AG09319 (cell line): ENCODE measurements at places on chromosomes 3 and 15.
A peak's percentile ranks its signal among the peaks of the same experiment; 100 is the strongest.

DNA sequence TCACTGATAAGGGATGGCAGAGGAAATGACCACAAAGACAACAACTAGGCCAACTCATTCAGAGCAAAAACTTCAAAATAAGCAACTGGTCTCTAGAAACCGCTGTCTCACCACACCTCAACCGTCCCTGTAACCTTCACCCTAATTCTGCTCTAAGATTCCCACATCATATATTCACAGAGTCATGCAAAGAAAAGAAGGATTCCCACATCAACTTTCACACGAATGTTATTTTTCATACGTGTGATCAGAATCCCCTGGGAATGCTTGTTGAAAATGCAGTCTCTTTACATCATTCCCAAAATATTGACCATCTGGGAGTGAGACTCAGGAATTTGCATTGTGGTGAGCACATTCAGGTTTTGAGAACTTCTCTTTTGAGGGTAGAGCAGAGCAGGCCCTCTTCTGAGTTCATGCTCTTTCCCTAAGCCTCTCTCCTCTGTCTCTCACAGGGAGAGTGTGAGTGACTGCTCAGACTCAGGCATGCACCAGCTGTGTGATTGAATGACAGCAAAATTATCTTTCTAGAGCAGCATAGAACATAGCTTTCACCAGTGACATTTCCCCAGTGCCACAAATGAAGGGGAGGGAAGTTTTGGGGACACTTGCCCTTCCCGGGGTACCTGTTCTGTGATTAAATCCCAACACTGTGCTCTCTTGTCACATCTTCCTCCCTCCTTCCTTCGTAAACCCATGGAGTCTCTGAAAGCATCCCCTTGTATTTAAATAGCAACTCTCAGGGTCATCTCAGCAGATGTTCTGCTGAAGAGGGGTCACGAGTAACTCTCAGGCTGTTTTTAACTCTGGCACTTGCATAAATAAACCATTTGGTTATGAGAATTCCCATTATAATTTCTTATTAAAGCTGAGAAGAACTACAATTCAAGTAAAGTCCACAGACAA lies 170.9 kb downstream of the PLCL2 start:
- DNase-seq = peak; percentile 40

DNA sequence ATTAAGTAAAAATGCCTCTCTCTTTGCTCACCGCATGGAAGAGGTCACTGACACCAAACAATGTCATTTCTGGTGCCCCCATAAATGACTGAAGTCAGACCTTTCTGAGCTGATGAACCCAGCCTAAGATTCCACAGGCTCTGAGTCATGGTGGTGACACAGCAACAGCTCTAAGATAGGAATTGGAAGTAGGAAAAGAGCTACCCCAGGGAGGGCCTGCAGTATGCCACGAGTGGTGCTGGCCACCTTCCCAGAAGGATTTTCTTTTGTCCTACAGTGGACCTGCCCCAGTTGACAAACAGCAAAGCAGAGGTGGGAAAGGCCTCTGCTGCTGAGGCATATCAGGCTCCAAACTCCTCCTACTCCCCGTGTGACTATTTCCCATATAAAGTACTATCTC lies 208.1 kb downstream of the MINAR1 start:
- DNase-seq = peak; percentile 18

DNA sequence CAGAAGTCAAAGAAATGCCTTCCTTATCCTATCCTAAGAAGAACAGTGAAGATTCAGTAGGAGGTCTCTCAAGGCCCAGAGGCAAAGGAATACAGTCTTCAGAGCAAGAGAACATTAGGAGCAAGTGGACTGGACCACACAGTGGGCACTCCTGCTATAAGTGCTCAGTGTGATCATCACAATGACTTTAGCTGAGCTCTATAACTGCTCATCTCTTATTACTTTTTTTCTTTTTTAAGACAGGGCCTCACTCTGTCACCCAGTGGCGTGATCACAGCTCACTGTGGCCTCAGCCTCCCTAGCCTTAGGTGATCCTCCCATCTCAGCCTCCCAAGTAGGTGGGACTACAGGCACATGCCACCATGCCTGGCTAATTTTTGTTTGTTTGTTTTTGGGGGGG lies 48.1 kb downstream of the COL8A1 start:
- no peak for DNase-seq

DNA sequence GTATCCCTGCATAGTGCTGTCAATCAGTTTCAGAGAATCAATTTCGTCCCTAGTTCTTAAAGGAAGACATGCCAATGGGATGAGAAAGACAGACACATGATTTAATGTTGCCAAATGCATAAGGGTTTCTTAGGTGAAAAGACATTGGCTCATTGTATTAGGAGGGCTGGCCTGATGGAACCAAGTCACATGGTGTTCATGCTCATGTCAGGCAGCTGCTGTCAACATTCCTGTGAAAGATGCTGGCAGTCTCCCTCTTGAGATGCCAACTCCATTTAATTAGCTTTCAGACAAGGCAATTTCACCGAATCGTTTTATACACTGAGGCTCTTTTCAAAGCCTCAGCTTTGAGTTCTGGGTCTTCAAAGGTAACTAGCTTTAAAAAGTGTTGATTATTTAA lies 16.1 kb upstream of the IL1RAP start:
- no peak for DNase-seq

- no peak for DNase-seq
Observed at GRCh38 chr15:98277602-98278001, 317.1 kb downstream of the ARRDC4 start.

- DNase-seq = no peak
Observed at GRCh38 chr15:62124176-62124972, 40.7 kb downstream of the C2CD4B start.

DNA sequence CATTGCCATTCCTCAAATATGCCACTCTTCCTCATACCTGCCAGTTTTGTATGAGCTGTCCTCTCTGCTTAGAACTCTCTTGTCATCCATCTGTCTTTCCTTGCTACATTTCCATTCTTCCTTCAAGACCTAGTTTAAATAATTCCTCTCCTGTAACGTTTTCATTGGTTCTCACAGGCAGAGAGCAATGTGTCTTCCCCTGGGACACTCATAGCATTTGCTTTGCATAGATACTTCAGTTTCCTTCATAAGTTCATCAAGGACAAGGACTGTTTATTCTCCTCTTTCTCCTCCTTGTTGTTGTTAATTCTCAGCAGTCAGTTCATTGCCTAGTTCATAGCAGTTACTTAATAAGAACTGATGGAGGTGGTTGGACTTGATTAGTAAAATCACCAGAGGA lies 10.5 kb downstream of the NR2C2 start:
- no peak for DNase-seq

GRCh38 chr3:178200316-178200715 lies 335.9 kb upstream of the KCNMB2 start:
- DNase-seq = no peak

DNA sequence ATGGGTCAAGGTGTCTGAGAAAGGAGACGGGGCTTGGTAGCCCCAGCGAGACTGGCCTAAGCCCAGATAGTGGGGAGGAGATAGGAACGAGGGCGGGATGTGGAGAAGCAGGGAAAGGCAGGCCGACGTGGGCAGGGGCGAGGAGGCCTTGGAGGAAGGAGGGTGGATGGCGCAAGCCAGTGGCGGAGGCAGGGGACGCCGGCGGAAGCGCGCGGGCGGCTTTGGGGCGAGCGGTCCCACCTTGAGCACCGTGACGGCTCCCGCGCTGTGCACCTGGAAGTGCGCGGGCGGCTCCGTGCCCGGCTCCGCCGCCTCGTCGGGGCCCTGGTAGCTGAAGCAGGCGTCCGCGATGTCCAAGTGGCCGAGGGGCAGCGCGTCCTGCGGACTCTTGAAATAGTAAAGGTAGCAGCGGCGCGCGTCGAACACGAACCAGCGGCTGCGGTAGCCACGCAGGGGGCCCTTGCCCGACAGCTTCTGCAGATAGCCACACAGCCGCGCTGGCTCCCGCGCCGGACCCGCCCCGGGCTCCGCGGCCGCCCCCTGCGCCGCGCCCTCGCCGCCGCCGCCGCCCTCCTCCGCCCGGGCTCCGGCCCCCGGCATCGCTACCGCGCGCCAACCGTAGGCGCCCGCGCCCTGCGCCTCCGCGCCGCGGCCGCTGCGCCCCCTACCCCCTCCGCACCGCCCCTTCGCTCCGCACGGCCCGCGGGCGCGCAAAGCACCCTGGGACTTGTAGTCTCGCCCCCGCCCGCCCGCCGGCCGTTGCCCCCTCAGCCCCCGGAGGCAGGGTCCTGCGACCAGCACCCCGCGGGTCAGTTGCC lies at the start of gene TBC1D2B:
TSS of gene TBC1D2B (minus strand) at position 659 of the 818 bp plus-strand sequence. CDS start at position 600, 59 bp downstream.
- DNase-seq = no peak

GRCh38 chr15:99124641-99125040 lies 19.8 kb downstream of the SYNM start:
- DNase-seq = no peak

DNA sequence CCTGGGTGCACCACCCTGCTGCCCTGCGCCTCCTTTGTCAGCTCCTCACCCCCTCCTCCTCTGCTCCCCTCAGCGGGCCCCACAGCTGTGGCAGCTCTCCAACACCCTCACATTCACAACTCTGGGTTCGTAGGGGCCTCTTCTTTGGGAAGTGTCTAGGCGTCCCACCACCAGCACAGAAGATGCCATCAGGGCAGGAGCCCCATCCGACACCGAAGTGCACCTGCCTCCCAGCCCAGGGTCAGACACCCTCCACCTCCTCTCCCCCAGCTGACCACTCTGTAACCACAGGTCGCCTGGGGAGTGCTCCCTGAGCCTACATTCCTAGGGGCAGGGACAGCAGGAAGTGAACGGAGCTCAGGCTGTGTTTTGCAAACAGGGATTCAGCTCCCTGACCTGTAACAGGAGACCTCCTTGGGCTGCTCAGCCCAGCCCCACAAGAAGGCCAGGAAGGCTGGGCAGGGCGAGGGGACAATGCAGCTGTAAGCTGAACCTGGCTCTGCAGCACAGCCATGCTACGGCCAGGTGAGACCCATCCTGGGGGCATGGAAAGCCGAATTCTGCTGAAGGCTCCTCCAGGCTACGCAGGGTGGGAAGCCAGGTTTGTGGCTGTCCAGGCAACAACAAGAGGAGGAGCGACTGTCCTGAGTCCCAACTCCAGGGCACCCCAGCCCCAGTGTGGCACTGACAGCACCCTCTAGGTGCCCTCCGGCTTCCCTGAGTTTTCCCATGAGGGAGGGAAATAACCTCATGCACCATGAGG lies 269.0 kb downstream of the GOLGA6L6 start:
- no peak for DNase-seq

DNA sequence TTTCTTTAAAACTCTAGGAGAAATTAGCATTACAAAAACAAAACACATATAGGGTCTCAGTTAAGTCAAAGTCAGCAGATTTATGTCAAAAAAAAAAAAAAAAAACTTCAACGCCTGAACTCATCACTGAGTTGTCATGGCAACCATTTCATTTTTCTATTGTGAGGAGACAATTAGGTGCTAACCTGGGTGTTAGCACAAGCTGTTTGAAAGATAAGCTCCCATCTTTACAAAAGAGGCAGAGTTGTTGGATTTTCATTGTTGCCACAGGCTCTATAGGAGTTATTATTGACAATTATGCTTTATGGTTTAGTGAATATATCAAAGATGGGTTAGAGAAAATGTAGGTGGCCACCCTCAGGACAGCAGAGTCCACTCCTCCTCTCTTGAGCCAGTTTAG lies 806.9 kb downstream of the GRM7 start:
- no peak for DNase-seq

GRCh38 chr15:94579286-94579685 lies 347.9 kb downstream of the MCTP2 start:
- no peak for DNase-seq

DNA sequence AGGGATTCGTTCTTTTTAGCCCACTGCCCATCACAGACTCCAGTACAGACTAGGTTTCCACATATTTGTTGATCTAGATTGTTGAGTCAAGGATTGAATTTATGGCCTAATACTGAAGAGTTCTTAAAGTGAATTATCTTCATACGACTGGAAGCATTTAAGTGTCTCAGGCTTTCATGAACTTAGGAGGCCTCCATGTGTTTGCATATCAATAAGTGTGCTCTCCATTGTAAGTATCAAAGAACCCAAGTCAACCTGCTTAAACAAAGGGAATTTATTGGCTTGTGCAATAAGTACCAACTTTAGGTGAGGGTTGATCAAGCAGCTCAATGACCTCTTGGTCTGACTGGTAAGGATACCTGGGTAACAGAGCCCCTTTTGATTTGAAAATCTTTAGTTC lies 382.1 kb downstream of the PDCD6IP start:
- no peak for DNase-seq

DNA sequence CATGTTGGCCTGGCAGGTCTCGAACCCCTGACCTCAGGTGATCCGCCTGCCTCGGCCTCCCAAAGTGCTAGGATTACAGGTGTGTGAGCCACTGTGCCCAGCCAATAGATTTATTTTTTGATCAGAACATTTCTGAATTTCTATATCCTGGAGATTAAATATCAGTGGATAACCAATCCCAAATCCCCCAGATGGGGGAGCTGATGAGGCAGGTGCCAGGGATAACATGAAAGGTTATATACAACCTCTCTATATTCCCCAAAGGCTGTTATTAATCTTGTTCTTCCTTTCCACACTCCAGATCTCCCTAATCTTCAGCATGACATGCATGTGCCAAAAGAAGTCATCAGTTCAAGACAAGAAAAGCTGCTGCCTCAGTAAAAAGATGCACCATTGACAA lies 112.3 kb downstream of the WDR76 start:
- DNase-seq = no peak

- no peak for DNase-seq
Observed at GRCh38 chr15:80465626-80466005, 61.4 kb downstream of the ARNT2 start.

DNA sequence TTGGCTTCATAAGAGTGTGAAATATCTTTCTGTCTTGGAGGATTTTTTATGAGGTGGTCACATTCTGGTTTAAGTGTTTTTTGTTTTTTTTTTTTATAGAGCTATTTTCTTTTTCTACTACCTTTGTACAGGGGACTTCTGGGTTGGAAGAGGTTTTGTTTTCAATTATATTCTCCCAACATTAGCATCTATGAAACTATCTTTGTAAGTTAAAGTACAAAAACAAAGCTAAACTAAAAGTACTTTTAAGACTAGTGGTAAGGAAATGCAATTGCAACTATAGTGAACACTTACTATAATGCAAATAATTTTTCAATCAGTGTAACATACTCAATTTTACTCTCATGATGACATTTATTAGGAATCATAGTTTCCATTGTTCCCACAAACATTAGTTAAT lies 688.2 kb downstream of the SI start:
- no peak for DNase-seq

- no peak for DNase-seq
Observed at GRCh38 chr15:60928970-60929369, 300.1 kb downstream of the RORA start.
